ENCODE measurements at places on chromosomes 1 and 21. TPM values are rescaled to one million over a fixed set of nuclear protein-coding genes. Genes with fewer than 3 reads are reported as not detected.

DNA sequence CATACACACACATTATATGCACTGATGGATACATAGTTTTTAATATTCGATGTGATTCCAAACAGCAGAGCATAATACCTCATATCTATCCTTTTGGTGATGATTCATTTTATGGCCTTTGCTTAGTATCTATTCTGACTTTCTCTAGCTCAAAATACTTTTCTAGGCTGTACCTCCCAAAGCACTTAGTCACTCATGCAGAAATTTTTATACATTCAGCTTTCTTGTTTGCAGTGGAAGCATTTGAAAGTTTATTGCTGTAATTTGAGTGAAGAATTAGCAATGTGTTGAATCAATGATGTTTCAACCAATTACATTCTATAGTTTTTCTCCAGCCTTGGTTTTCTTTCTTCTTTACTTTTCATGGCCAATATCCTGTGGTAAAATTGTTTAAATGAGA is 66.7 kb downstream of the LBR start:
- no peak for DNase-seq

- DNase-seq: no peak
Measured at GRCh38 chr1:93579891-93580290, 101.7 kb downstream of the BCAR3 start.

DNA sequence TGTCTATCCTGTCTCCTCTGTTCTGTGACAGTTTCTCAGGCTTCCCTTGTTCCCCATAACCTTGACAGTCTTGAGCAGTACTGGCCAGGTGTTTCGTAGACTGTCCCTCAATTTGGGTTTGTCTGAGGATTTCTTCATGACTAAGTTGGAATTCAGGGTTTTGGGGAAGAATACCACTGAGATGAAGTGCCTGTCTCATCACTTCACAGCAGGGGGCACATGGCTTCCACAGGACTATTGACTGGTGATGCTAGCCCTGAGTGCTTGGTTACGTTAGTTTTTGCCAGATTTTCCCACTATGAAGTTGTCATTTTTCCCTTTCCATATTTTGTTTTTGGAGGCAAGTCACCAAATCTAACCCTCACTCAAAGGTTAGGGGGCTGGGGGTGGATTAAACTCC is 45.7 kb downstream of the CDCP2 start:
- DNase-seq: no peak

DNA sequence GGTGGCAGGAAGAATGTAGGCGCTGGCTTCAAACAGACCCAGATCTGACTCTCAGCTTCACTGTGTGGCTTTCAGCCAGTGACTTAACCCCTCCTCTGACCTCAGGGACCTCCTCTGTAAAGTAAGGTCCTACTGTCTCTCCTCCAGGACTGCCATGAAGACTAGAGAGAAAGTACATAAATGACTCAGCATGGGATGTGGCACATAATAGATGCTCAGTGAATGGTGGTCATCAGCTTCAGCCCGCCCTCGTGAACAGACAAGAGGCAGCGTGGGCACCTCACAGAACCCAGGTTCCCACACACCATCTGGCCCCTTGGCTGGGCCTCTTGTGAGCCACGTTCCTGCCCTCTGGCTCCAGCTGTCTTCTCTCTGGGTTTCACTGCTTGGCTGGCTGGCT is 126.0 kb downstream of the SYF2 start:
- no peak for DNase-seq

Gene TMEM125
- not detected for polyA plus RNA-seq

Gene CRTC2
- polyA plus RNA-seq: 23.5 TPM

Data from forelimb muscle (tissue), 1 donor.